ENCODE measurements at places on chromosomes 2 and 18.

- DNase-seq: no peak
Measured at GRCh38 chr2:107806901-107807300, 19.8 kb upstream of the RGPD4 start.

GRCh38 chr2:63984606-63985359 lies 34.4 kb downstream of the VPS54 start:
- DNase-seq: no peak

DNA sequence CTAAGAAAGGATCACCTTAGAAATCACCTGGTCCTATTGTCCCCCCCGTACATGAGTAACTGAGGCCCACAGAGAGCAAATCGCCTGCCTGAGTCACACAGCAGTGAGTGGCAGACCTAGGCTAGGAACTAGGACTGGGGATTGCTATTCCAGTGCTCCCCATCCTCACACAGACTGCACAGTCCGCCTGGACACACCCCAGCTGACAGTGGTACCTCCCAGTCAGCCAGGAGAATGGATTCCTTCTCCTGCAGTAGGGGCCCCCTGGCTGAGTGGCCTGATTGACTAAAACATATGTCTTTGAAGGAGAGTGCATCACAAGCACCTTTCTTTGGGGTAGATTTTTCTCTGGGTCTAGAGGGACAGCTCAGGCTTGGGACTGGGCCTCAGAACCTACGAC lies 32.4 kb upstream of the SLC35F6 start:
- no peak for DNase-seq

DNA sequence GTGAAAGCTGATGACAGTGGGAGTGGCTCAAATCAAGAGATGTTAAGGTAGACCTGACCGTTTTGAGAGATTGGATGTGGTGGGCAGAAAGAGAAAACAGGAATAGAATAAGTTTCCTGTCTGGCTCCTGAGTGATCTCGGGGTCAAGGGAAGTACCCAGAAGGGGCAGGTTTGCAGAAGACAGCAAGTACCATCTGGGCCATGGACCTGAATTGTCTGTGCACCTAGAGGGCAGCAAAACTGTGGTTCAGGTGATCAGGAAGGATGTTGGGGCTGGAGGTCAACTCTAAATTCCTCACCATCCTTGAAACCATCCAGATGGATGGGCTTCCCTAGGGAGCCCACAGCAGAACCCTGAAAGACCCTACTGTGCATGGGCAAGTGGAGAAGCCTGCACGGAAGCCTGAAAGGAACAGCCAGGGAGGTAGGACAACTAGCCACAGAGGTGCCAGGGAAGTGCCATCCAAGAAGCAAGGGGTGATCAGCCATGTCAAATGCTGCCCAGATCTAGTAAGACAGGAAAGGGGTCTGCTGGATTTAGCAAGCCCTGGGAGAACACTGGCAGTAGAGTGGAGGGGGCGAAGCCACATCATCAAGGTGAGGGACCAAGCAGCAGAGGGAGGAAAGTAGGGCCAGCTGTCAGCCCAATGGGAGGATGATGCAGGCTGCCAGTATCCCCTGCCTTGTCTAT lies 8.0 kb downstream of the TEX261 start:
- no peak for DNase-seq

DNA sequence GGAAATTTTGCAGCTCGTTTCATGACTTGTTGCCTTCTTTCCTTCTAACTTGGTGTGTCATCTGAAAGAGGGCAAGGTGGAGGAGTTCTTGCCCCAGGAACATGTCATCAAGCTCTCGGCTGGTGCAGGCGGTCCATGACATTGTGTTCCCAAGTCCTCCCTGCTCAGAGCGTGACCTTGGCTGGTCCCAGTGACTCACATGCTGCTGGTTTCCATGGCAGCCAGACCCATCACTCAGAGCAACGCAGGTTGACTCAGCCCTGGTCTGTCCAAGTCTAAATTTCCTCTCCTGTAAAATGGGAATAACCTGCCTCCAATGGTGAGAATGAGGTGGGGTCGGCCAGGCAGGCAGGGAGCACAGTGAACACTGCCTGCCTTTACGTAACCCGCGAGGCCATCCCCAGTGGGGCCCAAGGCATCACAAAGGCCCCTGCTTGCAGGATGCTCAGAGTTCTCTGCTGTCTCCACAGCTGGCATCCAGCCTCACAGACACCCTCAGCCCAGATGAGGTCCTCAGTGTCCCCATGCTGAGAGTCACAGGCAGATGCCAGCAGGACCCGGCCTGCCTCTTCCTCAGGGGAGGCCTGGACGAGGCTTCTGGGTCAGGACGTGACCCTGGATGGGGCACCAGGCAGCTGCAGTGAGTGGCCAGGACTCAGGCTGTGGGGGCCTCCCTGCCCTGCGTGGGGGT lies 143.7 kb downstream of the TPO start:
- DNase-seq: no peak
